ENCODE measurements at places on chromosomes 13 and 19. TPM values are rescaled to one million over a fixed set of nuclear protein-coding genes. Genes with fewer than 3 reads are reported as not detected.

GRCh38 chr13:85653681-85654080 is 145.5 kb downstream of the SLITRK6 start:
- no peak for DNase-seq

GRCh38 chr13:109747524-109747923 is 38.9 kb downstream of the IRS2 start:
- DNase-seq, result no peak

- DNase-seq, result no peak
Observed at GRCh38 chr13:72146816-72147215, 279.8 kb upstream of the DACH1 start.

GRCh38 chr13:31846182-31846938 is 107.0 kb downstream of the RXFP2 start:
- DNase-seq, result peak; percentile 85

GRCh38 chr19:18283338-18283737 is 1.9 kb upstream of the JUND start:
- DNase-seq, result no peak

DNA sequence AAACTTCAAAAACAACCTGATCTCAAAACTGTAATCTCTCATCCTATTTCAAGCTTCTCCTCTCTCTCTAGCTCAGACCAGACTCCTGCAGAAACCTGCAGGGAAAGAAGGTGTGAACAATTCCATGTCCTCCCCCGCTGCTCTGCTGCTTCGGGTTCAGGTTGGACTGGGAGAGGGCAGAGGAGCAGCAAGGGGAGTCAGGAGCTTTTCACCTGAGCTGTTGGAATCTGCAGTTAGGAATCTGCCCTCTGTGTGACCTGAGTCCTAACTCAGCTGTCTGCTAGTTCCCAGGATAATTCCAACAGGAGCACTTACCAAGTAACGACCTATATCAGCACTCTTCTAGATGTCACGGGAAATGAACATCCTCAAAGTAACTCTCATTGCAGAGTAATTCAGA is 118.3 kb downstream of the DNAJC15 start:
- no peak for DNase-seq

The HAUS5 gene
- 8.1 TPM for total RNA-seq

DNA sequence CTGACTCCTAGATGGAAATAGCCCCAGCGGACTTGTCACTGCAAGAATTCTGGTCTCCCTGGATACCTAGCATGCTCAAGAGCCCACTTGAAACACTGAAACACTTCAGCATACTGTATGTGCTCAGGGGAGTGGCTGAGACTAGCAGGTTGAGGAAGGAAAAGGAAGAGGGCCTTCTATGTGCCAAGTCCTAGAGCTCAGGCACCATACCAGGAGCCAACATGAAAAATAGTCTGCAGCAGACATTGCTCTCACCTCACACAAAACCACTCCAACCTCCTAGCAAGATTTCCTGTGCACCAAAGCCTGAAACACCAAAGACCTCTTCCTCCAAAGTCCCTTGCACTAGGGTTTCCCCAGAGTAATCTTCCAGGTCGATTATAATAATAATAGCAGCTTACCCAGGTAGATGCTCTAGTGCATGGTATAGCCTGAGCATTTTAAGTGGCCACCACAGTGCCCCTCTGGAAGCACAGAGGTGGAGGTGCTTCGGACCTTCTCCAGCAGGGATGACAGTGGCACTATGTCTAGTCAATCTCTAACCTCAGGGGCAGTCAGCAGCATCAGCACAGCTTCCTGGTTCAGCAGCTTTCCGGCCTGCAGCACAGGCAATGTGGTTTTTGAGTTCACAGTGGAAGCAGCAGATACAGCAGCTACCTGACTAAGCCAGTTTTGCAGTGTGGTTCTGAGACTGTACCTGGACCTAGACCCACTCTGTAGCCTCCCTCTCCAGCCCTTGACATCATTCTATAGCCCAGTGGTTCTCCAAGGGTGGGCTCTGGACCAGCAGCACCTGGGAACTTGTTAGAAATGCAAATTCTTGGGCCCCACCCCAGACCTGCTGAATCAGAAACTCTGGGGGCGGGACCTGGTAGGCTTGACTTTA is 45.6 kb upstream of the UBE2L5 start:
- DNase-seq, result no peak

DNA sequence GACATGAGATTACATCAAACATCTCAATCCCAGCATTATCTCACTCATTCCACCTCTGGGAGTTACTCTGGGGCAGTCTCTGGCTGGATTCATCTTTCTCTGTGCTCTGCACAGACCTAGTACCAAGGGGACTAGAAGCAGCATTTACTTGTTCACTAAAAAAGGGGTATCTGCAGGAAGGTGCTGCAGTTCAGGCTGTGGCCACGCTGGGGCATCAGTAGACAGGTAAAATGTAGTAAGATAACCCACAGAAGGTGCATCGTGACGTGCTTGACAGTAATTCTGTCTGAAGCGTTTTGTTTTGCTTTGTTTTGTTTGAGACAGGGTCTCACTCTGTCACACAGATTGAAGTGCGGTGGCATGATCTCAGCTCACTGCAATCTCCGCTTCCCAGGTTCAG is 29.3 kb downstream of the ZNF564 start:
- DNase-seq, result no peak

DNA sequence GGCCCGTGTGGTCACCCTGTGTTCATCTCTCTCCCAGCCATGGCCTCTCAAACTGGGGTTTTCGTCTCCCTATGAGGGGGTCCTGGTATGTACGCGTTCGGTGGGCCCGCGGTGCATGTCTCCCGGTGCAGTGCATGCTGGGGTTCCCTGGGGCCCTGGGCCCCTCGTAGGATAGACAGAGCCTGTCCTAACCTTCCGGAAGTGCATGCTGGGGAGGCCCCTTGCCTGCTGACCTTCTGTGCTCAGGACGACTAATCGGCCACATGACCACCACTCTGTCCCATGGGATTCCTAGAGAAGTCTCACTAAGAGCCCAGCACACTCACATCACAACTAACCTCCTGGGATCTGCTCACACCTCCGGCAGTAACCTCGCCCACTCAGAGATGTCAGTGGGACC is 4.9 kb upstream of the USE1 start:
- no peak for DNase-seq

The PAF1 gene
- total RNA-seq, result 16.0 TPM

- DNase-seq, result no peak
Observed at GRCh38 chr13:93217721-93218261, 8.8 kb upstream of the GPC6 start.

The SPRY2 gene
- 12.3 TPM for total RNA-seq

The ALOX5AP gene
- 1.8 TPM for total RNA-seq

- peak; percentile 62 for DNase-seq
Observed at GRCh38 chr19:20423381-20424197, 142.0 kb downstream of the ZNF737 start.

The KLK14 gene
- 0.20 TPM for total RNA-seq

- DNase-seq, result peak; percentile 83
Observed at GRCh38 chr19:2578901-2579677, 103.2 kb downstream of the GADD45B start.

The GPR183 gene
- 0.24 TPM for total RNA-seq

DNA sequence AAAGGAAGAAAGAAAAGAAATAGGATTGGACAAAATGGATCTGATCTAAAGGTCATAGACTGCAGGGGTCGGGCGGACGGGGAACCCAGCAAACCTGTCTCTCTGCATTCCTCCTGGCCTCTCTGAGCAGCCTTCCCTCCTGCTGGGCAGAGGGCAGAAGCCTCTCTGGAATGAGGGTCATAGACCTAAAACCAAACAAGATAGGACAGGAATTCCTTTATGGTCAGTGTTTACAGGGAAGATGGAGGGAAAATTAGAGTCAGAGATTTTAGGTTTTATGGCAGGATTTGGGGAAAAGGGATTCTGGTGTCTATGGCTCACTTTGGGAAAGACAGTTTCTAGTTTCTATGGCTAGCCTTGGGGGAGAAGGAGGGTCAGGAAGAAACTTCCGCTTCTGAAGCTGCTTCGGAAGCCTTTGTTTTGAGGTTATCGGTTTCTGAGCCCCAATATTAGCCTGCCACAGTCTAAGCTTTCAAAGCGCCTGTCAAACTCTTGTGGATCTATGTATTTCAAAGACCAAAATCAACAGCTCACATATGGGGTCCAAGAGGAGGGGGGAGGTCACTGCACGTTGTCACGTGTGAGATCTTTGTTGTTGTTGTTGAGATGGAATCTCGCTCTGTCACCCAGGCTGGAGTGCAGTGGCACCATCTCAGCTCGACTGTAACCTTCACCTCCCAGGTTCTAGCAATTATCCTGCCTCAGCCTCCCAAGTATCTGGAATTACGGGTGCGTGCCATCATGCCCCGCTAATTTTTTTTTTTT is 18.9 kb upstream of the DPRX start:
- no peak for DNase-seq

GRCh38 chr19:1008268-1009040 is 8.2 kb downstream of the GRIN3B start:
- no peak for DNase-seq

GRCh38 chr19:12748489-12748888 is 3.1 kb upstream of the BEST2 start:
- no peak for DNase-seq
